Astrocyte of the cerebellum (primary cell): ENCODE measurements at places on chromosomes 11 and 22.

DNA sequence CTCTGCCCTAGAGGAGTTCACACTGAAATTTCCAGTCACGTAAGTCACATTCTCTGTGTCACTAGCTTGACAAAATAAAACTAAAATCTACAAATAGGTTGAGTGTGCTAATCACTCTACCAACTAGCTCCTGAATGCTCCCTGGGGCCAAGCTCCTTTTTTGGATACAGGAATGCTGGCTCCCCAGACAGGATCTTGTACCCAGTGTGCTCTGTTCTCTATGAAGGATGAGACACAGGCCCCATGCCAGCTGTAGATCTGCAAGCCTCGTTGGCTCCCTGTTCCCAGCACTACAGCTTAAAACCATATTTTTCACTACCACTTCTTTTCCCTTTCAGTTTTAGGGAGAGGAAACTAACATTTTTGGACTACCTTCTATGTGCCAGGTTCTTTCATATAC lies 3.7 kb upstream of the IPO7 start:
- no peak for DNase-seq

GRCh38 chr22:46315976-46316375 lies 19.3 kb downstream of the GTSE1 start:
- DNase-seq: no peak

- DNase-seq: peak; percentile 18
These were observed 78.4 kb downstream of the XRRA1 start for GRCh38 chr11:74870485-74870884.

DNA sequence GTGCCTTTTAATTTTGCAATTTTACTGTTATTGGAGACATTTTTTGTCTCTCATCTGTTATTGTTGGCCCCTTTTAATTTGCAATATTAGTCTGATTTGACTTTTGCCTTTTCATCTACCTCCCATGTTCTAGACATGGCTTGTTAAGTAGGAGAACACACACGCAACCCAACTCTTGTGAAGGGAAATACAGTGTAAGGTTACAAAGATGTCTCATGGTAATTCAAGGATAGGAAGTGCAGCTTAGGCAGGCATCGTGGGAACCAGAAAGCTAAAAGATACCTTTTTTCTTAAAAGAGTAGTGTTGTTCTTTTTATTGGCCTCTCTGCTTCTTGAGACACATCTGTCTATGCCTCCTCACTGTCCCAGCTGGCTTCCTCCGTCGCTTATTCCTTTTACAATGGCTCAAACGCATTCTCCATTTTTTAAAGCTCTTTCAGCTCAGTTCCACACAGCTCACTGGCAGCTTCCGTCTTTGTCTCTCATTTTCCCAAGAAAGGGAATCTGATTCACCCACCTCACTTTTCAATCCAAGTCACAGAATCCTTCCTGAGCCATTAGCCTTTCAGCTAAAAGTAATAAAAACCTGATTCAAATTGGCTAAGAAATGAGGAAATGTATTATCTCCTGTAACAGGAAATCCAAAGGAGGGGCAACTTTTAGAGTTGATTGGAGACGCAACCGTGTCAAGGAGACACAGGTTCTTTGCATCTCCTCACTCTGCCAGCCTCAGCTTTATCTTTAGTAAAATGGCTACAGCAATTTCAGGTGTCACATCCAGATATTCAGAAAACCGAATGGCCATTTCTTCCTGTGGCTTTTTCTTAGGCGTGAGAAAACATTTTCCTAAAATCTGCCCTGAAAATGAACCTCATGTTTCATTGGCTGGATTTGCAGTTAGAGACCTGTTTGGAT lies 57.2 kb downstream of the SIK2 start:
- DNase-seq: no peak

DNA sequence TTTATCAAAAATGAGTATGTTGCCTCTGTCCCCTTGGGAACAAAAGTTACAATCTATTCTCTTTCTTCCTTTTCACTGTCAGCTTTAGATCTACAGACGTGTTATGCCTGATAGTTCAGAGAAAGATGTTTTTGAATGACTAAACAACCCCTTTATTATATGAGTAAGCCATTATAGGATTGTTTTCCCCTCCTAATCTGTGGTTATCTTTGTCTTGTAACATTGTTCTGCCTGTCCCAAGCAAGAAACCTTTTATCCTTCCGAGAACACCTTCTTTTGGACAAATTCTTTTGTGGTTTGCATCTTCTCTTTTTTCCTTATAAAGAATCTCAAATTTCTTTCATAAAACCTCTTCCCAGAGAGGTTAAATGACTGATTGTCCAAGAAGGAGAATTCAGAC lies 208.4 kb downstream of the DDX10 start:
- DNase-seq: no peak
